ENCODE measurements at places on chromosomes 16 and 17. TPM values are rescaled to one million over a fixed set of nuclear protein-coding genes. Genes with fewer than 3 reads are reported as not detected.
A peak's percentile ranks its signal among the peaks of the same experiment; 100 is the strongest.

DNA sequence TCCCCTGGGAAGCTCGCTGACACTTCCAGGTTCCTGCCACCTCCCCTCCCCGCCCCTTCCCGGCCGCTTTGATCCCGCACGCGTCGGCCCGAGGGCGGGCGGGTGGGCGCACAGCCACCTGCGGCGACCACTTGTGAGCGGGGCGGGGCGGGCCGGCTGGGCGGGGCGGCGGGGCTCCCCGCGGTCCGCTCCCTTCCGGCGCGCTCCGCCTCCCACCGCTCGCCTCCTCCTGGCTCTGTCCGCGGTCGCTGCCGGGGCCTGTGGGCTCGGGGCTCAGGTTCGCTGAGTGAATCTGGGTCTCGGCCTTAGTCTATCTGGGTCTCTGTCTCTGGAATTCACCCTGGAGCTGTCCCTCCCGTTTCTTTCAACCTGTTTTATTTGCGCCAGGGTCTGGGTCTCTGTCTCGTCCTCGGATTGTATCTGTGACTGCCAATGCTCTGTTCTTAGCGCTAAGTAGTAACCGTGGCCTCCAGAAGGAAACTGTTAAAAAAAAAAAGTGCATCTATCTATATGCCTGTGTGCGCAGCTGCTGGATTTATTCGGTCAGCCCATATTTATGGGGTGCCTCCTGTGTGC is 2.7 kb upstream of the HES7 start:
- peaks cover 4% of the 10 kb centered on the region for H3K36me3 ChIP-seq
- H3K4me3 ChIP-seq: peak overlapping the region; percentile 85
- DNase-seq: peak; percentile 67
- H3K4me1 ChIP-seq: peaks cover 40% of the 10 kb centered on the region
- peaks cover 46% of the 10 kb centered on the region for H3K27me3 ChIP-seq

DNA sequence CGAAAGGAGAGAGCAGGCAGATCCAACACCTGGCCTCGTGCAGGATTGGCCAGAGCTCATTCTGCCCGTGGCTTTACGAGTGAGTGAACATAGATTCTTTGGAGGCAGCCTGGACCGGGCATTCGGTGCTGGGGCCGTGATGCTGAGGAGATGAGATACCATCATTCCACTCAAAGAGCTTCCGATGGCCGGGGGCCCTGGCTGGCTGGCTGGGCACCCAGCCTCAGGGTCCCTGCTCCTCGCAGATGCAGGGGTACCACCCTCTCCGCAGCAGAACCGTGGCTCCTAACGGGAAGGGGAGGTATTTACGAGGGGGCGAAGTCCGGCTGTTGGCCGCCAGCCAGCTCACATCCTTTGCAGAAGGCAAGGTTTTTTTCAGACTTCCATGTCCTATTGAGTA is 66.1 kb upstream of the FOXF1 start:
- H3K27me3 ChIP-seq: peaks cover 31% of the 10 kb centered on the region
- H3K4me3 ChIP-seq: no peak overlapping the region
- no peaks in the 10 kb centered on the region for H3K36me3 ChIP-seq
- peaks cover 5% of the 10 kb centered on the region for H3K4me1 ChIP-seq
- no peak for DNase-seq

DNA sequence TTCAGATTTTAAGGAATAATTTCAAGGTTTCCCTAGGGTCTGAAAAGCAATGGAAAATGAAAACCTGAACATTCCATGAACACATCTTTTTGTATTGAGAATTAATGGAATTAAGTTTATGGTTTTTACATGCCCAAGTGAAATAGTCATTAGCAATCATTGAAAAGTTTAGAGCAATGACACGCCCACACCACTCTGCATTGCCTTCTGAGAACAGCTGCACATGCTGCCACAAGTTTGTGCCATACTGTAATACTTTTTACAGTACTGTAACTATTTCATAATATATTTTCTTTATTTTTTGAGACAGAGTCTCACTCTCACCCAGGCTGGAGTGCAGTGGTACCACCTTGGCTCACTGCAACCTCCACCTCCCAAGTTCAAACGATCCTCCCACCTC is 345.2 kb upstream of the PMFBP1 start:
- no peaks in the 10 kb centered on the region for H3K4me1 ChIP-seq
- H3K27me3 ChIP-seq: no peaks in the 10 kb centered on the region
- no peak for DNase-seq
- peaks cover 16% of the 10 kb centered on the region for H3K36me3 ChIP-seq

The TLCD2 gene
- 0.04 TPM for total RNA-seq

- no peaks in the 10 kb centered on the region for H3K4me1 ChIP-seq
- H3K4me3 ChIP-seq: no peak overlapping the region
- H3K27ac ChIP-seq: no peak overlapping the region
- no peaks in the 10 kb centered on the region for H3K36me3 ChIP-seq
- DNase-seq: no peak
Measured at GRCh38 chr17:18141210-18141803, 32.8 kb downstream of the MYO15A start.

DNA sequence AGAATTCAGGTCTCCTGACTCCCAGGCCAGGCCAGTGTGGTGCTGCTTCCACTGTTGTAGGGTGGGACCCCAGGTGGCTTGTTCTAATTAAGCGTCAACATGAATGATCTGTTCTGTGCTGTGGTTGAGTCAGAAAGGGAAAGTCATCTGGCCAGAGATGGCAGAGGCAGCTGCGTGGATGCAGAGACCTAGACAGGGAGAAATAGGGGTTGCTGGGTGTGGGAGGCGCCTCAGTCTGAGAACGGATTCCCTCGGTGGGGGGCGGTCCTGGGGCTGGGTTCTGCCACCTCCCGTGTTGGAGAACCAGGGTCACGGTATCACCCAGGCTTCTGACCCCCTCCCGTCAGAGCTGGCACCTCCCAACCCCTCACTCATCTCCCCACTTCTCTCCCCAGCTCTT is 5.6 kb downstream of the FBRS start:
- H3K36me3 ChIP-seq: peaks cover 57% of the 10 kb centered on the region
- peaks cover 36% of the 10 kb centered on the region for H3K4me1 ChIP-seq
- no peaks in the 10 kb centered on the region for H3K27me3 ChIP-seq
- DNase-seq: no peak
- H3K27ac ChIP-seq: peak overlapping the region; percentile 84
- peak overlapping the region; percentile 94 for H3K4me3 ChIP-seq

DNA sequence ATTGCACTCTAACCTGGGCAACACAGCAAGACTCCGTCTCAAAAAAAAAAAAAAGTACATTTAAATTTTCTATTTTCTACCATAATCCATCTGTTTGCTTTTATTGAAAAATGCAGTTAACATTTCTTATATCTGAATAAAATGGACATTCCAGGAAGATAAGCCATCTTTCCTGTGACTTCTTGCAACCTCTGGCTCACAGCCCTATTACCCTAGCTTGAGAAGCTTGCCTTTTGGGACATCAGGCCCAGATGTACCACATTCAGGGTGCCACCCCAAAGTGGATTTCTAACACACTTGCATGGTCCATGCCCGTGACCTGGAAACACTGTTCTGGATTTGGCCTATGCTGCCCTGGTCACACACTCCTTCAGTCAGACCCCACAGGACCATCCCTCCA is 30.1 kb upstream of the DDX52 start:
- no peaks in the 10 kb centered on the region for H3K4me1 ChIP-seq
- peaks cover 15% of the 10 kb centered on the region for H3K27me3 ChIP-seq
- H3K4me3 ChIP-seq: no peak overlapping the region
- no peak for DNase-seq

DNA sequence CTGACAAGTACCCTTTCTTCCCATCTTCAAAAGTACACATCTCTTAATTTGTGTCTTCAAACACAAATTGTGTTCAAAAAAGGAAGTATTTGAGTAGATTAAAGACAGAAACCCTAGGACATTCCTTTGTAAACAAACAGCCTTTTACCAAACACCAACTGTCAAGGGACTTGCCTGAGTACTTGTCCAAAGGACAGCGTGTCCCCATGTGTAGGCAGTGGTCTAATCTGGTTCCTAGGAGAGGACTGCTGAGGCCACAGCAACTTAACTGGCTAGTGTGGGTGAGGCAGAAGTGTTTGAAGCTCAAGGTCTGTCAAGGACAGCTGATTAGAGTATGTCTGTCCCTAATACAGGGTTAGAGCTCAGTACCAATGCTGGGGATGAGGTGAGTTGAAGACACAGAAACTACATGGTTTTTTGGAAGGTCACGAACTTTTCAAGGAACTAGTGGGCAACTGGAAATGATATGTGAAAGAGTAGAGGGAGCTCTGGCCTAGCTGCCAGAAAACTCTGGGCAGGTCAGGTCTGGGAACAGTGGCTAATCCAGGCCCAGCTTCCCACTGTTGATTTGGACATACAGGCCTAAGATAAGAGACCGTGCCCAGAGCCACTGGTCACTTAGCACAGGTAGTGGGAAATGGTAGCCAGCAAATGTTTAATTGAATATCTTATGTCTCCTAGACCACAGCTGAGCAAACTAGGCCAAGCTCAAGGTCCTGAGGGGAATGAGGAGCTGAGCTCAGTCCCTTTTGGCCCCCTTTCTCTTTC is 10.1 kb downstream of the HMOX2 start:
- no peak for DNase-seq
- peaks cover 63% of the 10 kb centered on the region for H3K4me1 ChIP-seq
- H3K27ac ChIP-seq: peak overlapping the region; percentile 61
- H3K27me3 ChIP-seq: no peaks in the 10 kb centered on the region

Measured in activated naive CD8-positive, alpha-beta T cell treated with anti-CD3 and anti-CD28 coated beads for 36 hours (primary cell).